ENCODE measurements at places on chromosomes 3 and 15. TPM values are rescaled to one million over a fixed set of nuclear protein-coding genes. Genes with fewer than 3 reads are reported as not detected.

GRCh38 chr15:31328969-31329639 lies 2.5 kb downstream of the KLF13 start:
- H3K36me3 ChIP-seq = no peaks in the 10 kb centered on the region
- H3K4me3 ChIP-seq = peak overlapping the region; percentile 83
- H3K4me1 ChIP-seq = peaks cover 72% of the 10 kb centered on the region
- no peak for DNase-seq

GRCh38 chr3:14274999-14275961 lies 96.7 kb downstream of the LSM3 start:
- H3K4me1 ChIP-seq = no peaks in the 10 kb centered on the region
- no peak overlapping the region for H3K27ac ChIP-seq
- no peak overlapping the region for H3K4me3 ChIP-seq
- no peak for DNase-seq

DNA sequence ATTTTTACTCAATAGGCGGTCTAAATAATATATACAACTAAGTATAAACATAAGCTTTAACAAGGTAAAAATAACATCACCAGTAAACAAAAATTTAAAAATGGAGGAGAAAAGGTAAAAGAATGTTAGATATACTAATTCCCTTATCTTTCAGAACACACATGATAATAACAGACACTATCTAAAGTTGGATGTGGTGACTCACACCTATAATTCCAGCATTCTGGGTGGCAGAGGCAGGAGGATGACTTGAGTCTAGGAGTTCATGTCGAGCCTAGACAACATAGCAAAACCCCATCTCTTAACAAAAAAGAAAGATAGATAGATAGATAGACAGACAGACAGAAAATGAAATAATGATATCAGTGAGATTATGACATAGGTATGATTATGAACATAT lies 85.1 kb downstream of the STAG1 start:
- peaks cover 2% of the 10 kb centered on the region for H3K4me1 ChIP-seq
- H3K36me3 ChIP-seq = no peaks in the 10 kb centered on the region
- no peak overlapping the region for H3K4me3 ChIP-seq
- DNase-seq = no peak
- no peak overlapping the region for H3K27ac ChIP-seq
- H3K27me3 ChIP-seq = no peaks in the 10 kb centered on the region

DNA sequence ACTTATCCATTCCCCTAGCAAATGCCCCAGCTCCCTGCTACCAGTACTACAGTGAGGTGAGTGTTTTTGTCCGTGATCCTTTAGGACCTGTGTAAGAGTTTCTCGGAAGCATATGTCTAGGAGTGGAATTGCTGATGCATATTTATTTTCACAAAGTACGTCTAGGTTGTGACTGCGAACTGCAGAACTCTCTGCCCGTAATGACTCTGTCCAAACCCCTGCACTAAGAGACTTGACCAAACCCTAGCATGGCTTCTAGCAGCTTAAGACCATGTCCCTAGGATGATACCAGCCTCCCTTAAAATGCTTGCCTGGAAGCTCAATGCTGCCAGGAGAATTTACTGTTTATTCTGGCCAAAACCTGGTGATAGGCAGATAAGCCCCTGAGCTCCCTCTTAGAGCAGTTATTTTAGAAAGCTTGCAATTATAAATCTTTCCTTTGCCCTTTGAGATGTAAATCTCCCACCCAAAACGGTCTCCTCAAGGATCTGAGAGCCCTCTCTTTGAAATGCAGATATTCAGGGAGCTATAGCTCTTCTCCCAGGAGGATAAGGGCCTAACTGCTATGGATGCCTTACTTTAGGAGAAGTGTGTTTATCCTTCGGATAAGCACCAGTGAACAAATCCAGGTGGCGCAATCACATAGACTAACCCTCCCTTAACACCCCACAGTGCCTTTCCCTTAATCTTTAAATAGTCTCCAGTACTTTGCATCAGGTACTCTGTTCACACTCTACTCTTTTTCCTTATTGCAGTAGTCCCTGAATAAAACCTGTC lies 14.7 kb upstream of the CA12 start:
- H3K36me3 ChIP-seq = no peaks in the 10 kb centered on the region
- H3K27ac ChIP-seq = no peak overlapping the region
- DNase-seq = no peak
- no peaks in the 10 kb centered on the region for H3K27me3 ChIP-seq
- H3K4me1 ChIP-seq = no peaks in the 10 kb centered on the region
- no peak overlapping the region for H3K4me3 ChIP-seq

DNA sequence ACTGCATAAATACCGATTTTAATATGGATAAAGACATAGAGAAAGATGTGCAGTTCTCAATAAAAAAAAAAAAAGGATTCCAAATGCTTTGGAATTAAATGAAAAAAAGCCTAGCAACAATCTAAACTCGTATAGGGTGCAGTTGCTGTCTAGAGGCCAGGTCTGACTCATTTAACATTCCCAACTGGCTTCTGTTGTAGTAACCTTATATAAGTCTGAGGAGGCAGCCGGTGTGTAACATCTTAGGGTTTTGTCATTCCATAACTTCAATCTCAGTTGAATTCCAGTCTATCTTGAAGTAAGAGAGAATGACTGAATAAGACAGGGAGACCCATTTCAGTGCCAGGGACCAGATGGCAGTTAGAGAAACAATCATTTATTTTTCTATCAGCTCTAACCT lies 6.5 kb downstream of the PDCD10 start:
- DNase-seq = no peak
- H3K4me3 ChIP-seq = no peak overlapping the region
- no peak overlapping the region for H3K27ac ChIP-seq
- H3K27me3 ChIP-seq = no peaks in the 10 kb centered on the region
- no peaks in the 10 kb centered on the region for H3K36me3 ChIP-seq

DNA sequence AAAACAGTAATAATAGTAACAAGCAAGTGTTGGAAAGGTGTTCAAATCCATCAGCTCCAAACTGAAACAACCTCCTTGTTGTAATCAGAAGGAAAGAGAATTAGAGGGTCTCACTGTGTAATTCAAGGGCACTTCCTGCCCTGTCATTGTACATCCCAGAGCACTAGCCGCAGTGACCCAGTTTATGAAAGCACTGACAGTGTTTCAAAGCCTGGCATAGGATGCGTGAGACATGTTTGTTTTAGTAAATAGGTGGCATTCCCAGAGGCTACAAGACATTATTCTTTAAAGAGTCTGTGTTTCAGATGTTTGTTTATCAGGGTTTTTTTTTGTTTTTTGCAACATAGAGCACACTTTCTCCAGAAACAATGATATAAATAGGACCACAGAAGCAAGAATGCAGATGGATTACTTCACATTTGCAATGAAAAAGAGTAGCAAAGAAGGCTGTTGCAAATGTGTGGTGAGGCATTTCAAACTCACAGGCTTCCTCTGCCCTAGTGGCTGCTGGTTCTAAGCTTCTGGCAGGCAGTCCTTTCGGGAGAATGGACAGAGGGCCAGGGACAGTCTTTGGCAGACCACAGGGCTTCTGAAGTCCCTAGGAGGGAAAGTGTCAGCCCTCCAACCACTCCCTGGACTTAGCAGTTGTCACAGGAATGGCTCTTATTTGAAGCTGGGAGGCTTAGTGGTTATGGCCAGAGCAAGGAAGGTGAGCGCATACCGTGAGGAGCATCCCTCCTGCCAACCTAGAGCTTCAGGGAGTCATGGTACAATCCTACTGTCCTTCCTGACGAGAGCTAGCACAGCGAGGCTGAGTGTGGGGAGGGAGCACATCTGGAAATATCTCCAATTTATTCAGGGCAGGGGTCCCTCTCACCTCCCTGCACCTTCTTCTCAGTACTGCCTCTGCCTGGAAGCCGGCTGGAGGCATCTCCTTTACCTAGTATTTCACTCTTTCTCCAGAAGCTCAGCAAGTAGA lies 31.4 kb upstream of the TIPARP start:
- no peaks in the 10 kb centered on the region for H3K36me3 ChIP-seq
- no peaks in the 10 kb centered on the region for H3K27me3 ChIP-seq
- no peak for DNase-seq
- no peak overlapping the region for H3K4me3 ChIP-seq
- H3K27ac ChIP-seq = no peak overlapping the region

DNA sequence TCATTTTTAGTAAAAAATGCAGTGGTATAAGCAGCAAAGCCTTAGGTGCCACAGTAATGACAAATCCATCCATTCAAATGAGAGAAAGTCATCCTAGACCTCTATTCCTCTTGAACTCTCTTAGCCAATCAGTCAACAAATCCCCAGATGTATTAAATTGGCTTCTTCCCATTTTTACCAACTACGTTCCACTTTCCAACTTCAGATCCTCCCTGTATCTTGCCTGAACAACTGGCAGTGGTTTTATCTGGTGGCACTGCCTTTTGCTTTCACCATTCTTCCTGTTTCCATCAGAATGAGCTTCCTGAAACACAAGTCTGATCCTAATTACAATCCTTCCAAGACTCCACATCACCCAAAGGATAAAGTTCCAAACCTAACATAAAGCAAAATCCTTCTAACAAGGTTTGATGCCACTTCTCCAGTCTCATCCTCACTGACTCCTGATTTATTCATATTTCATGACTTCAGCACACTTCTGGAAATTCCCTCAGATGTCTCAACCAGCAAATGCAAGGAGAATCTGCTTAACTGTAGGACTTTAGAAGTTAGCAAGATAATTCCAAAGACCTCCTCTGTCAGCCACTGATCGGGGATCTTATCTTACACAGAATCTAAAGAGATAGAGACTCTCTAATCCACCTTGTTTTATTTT lies 69.8 kb upstream of the SLC4A7 start:
- H3K27ac ChIP-seq = no peak overlapping the region
- peaks cover 4% of the 10 kb centered on the region for H3K4me1 ChIP-seq
- H3K4me3 ChIP-seq = no peak overlapping the region
- no peaks in the 10 kb centered on the region for H3K36me3 ChIP-seq

IGF2BP2 gene
- total RNA-seq = 5.4 TPM

CIB2 gene
- total RNA-seq = 18.3 TPM

GABRB3 gene
- total RNA-seq = 7.9 TPM

ARHGEF26 gene
- 124 TPM for total RNA-seq

ANKRD34C gene
- not detected for total RNA-seq

Measured in esophagus muscularis mucosa (tissue), 4 donors.